GOT3 (cell line): ENCODE measurements at places on chromosomes 12 and 14.

DNA sequence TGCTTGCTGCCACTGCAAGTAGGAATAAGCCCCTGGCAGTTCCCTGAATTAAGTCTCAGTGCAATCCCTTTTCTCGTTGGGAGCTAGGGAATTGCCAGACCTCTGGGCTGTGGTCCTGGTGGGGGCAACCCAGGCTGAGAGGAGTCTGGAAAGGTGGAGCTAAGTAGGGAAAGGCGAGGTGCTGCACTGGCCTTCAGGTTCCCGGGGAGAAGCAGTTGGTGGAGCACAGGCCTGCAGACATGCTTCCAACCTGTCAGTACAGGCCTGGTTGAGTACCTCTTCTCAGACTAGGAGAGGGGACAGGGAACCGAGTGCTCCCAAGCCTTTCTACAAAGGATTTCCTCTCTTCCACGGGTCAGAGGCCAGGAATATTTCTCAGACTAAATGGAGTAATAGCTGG is 1.5 kb downstream of the NRIP2 start:
- DNase-seq: no peak

- DNase-seq: no peak
These were observed 20.2 kb upstream of the KIF26A start for GRCh38 chr14:104118006-104118844.

DNA sequence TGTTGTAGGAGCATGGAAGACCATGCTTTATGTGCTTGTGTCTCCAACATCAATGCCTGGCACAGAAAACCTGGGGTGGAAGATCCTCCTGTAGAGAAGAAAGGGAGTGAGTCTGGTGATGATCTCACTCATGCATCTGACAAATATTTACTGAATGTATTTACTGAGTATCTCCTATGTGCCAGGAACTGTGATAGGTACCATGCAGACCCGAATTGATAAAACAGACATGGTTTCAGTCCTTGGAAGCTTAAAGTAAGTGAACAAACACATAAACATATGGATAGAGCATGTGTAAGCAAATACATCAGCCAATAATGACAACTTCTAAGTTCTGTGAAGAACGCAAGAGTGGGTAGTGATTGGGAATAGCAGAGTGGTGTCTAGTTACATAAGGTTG is 117.0 kb upstream of the CCDC198 start:
- no peak for DNase-seq

- DNase-seq: no peak
These were observed 364.8 kb downstream of the SNAPC1 start for GRCh38 chr14:62126879-62127478.

DNA sequence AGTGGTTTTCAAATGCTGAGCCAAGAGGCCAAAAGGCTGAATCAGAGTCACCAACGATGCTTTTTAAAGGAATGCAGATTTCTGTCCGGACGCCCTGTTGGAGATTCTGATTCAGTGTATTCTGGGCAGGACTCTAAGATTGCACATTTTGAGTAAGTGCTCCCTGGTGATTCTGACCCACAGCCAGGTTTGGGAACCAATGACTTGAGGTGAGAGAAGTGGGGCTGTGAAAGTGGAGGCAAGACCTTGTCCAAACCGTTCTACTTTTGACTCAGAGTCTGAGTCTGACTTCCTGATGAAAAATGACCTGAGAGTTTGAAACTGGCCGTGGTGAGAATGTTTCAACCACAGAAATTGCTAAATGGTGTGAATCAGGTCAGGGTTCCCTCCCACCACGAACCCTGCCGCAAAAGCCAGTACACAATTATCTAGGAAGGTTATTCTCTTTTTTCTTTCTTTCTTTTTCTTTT is 90.2 kb downstream of the NTN4 start:
- peak; percentile 28 for DNase-seq

- no peak for DNase-seq
These were observed 147.1 kb downstream of the KIF26A start for GRCh38 chr14:104285508-104285840.

GRCh38 chr12:127600211-127600610 is 666.8 kb upstream of the TMEM132C start:
- DNase-seq: no peak

- no peak for DNase-seq
These were observed 27.0 kb downstream of the DYNC1H1 start for GRCh38 chr14:101991352-101991751.

DNA sequence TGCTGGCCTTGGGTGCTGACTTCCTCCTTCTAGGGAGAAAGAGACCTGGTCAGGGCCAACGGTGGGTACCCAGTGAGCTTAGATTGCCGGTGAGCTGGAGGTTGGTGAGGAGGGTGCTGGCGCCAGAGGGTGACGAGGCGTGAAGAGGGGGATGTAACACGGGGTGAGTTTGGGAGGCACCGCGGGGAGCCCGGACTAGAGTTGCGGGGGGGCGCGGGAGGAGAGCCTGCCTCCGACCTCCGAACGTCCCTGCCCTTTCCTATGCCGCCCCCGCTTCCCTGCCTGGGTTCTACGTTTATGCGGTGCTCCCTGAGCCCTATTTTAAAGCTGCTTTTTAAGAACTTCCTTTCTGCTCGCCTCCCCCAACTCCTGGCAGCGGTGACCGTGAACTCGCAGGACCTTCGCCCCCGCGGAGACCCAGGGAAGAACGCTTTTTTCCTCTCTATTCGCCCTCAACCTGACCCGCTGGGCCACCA is 18.6 kb downstream of the OR6S1 start:
- DNase-seq: no peak

- DNase-seq: no peak
These were observed 12.1 kb upstream of the ESPL1 start for GRCh38 chr12:53255996-53256395.

- no peak for DNase-seq
These were observed 1.9 kb downstream of the MYL6B start for GRCh38 chr12:56154246-56154771.

DNA sequence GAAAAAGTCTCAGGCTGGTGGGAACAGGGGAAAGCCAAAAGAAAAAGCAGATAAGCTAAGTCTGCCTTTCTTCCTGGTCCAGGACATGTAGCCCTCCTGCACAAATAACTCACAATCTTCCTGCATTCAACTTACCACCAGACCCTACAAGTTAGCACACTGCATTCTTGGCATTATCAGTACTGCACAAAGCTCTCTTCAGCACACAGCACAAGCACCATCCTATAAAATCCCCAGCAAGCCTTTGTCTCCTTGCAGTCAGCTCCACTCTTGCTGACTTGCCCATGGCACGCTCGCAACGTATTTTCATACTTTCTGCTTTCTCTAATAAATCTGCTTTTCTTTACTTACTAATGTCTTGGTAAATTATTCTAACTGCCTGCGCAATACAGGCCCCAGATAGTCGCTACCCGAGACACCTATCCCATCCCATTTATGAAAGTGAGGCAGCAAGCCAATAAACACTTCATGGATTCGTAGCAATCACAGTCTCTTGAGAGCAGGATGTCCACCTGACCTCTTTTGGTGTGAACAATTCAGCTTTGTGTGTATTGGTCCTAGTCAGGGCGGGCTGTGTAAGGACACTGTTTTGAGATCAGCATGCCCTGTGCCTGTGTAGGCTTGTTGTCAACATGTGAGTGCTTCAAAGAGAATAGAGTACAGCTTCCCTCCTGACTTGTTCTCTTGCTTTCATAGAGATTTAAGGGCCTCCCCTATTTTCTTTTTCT is 49.0 kb downstream of the TMEM117 start:
- DNase-seq: no peak

GRCh38 chr14:69152902-69153151 is at the start of gene DCAF5:
Gene DCAF5, minus strand, starts transcription at chr14:69153119. Its CDS starts 141 bp downstream, at chr14:69152978.
- no peak for DNase-seq

- DNase-seq: no peak
These were observed 160.7 kb upstream of the TMTC1 start for GRCh38 chr12:29944269-29945000.

DNA sequence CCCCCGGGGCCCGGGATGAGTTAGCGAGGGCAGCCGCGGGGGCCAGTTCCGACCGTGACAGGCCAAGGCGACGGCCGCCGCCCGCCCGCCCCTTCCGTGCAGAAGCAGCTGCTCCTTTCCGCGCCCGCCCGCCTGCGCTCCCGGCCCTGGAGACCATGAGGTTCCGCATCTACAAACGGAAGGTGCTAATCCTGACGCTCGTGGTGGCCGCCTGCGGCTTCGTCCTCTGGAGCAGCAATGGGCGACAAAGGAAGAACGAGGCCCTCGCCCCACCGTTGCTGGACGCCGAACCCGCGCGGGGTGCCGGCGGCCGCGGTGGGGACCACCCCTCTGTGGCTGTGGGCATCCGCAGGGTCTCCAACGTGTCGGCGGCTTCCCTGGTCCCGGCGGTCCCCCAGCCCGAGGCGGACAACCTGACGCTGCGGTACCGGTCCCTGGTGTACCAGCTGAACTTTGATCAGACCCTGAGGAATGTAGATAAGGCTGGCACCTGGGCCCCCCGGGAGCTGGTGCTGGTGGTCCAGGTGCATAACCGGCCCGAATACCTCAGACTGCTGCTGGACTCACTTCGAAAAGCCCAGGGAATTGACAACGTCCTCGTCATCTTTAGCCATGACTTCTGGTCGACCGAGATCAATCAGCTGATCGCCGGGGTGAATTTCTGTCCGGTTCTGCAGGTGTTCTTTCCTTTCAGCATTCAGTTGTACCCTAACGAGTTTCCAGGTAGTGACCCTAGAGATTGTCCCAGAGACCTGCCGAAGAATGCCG is 699 bp downstream of the MGAT2 start:
- no peak for DNase-seq

DNA sequence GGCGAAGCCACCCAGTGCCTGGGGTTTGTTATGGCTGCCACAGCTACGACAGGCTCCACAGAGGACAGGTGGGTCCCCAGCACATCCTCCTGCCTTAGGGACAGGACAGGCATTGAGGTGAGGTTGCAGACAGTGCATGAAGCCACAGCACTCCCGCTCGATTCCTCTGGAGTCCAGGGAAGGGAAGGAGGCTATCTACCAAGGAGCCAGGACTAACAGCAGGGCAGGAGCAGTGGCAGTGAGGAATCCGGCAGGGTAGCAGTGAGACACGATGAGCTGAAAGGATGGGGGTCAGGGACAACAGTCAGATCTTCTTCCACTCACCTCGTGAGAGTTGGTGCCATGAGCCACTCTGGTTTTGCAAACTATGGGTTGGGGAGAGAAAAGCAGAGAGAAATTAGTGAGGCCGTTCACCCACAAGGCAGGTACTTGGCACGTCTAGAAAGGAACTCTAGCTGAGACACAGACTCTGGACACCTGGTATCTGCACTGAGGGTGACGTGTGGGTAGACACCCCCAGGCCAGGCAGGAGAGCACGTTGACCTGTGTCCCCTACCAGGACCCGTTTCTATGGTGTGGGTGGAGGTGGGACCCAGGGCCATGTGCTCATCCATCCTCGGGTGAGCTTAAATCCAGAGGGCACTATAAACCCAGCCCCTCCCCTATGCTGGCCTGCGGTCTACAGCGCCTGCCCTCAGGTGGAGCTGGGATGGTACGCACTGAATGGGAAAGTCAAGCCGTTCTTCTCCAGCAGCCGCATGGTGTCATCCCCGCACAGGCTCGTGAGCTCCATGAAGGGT is 39.3 kb downstream of the CHGA start:
- no peak for DNase-seq

- DNase-seq: no peak
These were observed 93.8 kb downstream of the RFLNA start for GRCh38 chr12:124388679-124389137.

DNA sequence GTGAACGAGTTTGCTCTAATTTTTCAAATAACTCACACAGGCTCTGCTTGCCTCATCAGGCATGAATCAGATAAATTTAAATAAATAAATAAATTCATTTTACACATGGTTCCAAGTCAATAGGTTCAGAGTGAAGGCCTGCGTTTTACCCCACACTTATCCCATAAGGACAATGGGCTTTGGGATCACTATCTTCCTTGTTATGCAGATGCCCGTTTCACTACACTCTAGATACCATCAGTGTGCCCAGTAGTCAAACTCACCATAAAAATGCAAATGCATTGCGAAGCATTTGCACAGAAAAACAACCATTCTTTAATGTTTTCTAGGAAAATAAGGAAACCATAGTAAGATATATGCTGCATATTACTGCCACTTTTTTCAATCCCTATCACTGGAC is 155.9 kb upstream of the CCDC196 start:
- no peak for DNase-seq

DNA sequence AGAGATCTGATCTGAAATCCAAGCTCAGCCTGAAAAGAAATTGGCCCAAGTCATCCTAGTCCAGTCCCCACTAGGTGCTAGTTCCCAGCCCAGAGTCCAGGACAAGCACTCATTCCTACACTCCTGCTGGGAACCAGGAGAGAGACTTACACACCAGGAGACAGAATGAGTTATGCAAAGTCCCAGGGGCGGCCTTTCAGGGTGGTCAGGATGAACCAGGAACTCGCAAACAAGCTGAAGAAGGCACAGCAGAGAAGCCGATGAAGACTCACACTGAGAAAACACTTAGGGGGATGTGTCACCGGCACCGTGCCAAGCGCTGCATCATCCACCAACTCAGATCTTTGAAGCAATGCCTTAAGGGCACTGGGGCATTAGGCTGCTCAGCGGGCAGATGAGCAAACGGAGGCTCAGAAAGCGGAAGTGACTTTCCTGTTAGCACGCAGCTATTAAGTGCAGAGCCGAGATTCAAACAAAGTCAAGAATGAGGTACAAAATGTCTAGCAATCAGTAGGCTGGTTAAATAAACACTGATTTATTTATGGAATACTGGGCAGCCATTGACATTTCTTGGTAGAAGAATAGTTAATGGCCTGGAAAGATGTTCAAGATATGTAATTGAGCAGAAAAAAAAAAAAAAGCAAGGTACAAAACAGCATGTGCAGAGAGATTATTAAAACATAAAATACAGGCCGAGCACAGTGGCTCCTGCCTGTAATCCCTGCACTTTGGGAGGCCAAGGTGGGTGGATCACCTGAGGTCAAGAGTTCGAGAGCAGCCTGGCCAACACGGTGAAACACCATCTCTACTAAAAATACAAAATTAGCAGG is 78.7 kb downstream of the LRRC74A start:
- peak; percentile 27 for DNase-seq

DNA sequence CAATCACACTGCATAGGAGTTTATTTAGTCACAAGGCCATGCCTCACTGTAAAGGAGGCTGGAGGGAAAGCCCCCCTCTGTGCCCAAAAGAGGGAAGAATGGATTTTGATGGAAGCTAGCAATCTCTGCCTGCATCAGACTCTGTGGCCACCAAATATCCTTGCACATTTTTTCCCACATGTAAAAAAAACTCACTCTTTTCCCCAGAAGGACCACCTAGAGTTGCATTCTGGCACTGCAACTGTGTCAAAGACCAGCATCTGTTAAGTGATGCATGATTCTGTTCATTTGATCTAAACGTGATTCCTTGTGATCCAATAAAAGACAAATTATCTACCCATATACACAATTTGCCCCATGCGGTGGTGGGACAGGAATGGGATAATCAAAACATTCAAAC is 8.0 kb downstream of the RHOJ start:
- DNase-seq: no peak
